ENCODE measurements at places on chromosomes 16 and 17.

- DNase-seq, result no peak
These were observed 19.2 kb downstream of the STRADA start for GRCh38 chr17:63722403-63722802.

DNA sequence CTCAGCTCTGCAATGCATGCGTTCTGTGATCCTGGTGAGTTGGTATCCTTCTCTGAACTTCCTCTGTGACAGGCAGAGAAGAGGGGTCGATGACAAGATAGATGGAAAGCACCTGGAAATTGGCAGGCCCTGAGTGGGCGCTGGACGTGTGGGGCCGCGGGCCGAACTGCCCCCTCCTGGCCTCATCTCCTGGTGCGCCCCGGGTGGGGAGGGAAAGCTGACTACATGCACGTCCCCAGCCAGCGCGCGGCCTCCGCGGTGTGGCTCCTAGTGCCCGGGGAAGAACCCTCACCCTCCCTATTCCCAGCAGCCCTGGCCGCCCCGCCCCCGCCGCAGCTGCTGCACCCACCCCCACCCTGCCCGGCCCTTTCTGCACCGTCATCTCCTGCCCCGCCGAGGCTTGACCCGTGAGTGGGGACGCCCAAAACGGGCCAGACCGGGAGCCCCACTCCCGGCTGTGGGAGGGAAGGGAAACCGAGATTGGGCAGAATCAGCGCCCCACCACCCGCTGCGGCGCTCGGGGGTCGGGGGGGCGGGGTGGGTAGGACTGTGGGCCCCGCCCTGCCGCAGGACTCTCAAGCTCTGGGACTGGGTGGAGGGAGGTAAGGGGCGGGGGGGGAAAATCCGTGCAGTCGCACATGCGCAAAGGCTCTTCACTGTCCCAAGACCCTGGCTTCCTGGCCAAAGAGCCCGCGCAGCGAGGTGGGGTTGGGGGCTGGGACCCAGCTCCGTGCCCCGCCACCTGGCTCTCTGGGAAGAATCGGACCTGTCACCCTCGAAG, at the start of gene NOL3:
Gene NOL3, plus strand, starts transcription at position 371 of the 781 bp plus-strand sequence.
- DNase-seq, result no peak

- no peak for DNase-seq
These were observed 44.1 kb downstream of the CCDC42 start for GRCh38 chr17:8700546-8700945.

GRCh38 chr16:81207076-81207475, 31.4 kb upstream of the BCO1 start:
- no peak for DNase-seq

- no peak for DNase-seq
These were observed 84.8 kb upstream of the CPHXL start for GRCh38 chr16:75811020-75811634.

- DNase-seq, result peak; percentile 67
These were observed 73.1 kb downstream of the CDH13 start for GRCh38 chr16:82699711-82700495.

DNA sequence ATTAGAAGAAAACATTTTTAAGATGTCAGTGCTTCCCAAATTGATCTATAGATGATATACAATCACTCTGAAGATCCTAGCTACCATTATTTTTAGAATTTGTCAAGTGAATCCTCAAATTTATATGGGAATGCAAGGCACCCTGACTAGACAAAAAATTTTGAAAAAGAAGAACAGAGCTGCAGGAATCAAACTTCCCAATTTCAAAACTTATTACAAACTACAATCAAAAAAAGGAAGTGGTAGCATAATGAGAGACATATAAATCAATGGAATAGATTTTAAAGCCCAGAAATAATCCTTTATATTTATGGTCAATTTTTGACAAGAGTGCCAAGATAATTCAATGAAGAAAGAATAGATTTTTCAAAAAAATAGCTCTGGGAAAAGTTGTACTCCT, 198.3 kb upstream of the KCNJ16 start:
- DNase-seq, result no peak

DNA sequence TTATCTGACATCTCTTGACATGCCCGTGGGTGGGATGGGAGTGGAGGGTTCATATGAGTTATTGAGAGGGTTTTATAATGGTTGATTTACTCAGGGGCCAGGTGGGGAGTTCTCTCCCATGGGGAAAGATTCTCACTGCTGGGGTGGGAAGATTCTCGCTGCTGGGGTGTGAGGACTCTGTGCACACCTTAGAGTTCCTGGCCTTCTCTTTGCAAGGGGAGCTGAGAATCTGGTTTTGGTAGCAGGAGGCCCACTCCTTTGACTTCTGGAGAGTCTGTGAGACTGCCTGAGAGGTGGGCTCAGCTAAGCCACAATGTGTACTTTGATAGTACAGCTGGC, 31.5 kb downstream of the TBX4 start:
- DNase-seq, result no peak

- no peak for DNase-seq
These were observed 6.0 kb upstream of the CBX8 start for GRCh38 chr17:79802736-79803420.

DNA sequence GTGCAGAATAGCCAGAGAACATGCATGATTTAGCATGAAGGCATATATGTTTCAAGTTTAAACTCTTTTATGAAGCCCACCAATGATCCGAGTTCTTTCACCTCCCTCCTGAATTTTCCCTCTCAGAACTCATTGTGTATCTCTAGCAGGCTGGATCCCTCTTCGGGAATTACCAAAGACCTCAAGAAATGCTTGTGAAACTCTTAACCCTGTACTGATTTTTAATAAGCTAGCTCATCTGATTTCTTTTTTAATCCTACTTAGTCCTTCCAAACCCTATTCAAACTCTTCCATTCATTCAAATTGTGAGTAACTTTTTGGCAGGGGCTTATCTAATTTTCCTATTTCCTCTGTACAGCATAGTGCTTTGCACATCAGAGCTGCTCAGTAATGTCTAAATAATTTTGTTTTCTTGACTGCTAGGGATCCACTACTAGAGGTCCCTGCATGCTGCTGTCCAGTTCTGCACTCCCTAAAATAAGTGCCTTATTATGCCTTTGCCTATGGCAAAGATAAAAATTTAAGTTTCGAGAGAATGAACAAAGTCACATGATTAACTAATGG, 723.8 kb downstream of the CDH11 start:
- DNase-seq, result no peak

- DNase-seq, result no peak
These were observed 16.0 kb downstream of the SLC5A10 start for GRCh38 chr17:18967916-18968315.

DNA sequence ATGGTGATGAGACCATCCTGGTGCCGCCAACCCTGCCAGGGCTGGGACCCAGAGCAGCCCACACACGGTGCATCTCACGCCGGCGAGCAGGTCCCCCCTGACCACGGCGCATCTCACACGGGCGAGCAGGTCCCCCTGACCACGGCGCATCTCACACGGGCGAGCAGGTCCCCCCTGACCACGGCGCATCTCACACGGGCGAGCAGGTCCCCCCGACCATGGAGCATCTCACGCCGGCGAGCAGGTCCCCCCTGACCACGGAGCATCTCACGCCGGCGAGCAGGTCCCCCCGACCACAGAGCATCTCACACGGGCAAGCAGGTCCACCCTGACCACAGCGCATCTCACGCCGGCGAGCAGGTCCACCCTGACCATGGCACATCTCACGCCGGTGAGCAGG, 59.2 kb downstream of the MRM3 start:
- no peak for DNase-seq

- no peak for DNase-seq
These were observed 8.0 kb upstream of the NT5M start for GRCh38 chr17:17295141-17295540.

DNA sequence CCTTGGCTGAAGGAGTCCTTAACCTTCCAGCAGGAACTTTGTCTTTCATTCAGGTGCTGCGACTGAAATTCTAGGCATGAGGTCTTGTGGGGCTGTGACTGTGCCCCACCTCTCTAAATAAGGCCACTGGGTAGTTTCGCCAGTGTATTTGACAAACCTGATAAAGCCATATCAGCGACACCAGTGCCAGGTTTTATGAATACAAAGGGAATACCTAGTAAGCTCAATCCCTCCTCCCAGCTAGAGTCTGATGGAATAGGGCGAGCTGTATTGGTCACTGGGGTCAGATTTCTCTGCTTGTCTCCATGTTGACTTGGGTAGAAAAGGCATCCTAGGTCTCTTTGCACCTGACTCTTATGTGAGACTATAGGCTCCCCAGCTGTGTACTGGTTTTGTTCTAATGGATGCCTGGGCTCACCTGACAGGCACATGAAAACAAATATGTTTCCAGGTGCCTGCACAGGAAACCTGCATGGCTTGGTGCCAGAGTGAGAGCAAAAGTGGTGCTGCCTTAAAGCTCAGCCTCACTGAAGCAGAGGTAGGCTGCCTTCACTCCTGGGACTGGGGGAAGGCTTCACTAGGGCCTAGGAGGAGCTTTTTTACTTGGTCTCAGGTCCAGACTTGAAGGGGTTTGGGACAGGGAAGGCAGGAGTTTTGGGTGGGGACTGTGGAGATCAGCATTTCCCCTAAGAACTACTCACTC, 8.3 kb downstream of the SLC7A6 start:
- no peak for DNase-seq

GRCh38 chr17:76219670-76220383, 20.5 kb downstream of the RNF157 start:
- no peak for DNase-seq

- DNase-seq, result no peak
These were observed 30.1 kb downstream of the PGS1 start for GRCh38 chr17:78408476-78409050.

- DNase-seq, result no peak
These were observed 13.5 kb downstream of the FBXO31 start for GRCh38 chr16:87369796-87370719.
